Vagina (tissue), 2 donors: ENCODE measurements at places on chromosomes 4 and X.

DNA sequence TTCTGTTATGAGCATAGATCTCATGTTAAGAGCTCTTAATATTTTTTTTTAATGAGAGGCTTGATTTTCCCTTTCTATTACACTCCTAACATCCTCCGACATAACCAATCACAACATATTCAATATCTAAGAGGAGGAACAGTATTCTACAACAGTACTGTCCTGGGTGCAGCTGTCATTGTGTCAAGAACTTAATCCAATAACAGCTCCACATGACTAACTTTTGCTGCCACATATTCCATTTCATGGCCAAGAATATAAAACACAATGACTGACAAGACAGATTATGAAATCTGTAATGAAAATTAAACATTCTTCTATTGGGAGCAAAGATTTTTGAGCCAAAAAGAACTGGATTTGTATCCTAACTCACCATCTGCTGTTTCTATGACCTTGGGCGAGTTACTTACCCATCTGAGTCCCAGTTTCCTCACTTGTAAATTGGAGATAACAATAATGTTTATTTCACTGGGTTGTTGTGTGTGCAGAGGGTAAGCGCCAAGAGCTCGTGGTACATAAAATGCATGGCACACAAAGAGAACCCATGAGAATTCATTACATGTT lies 405.6 kb downstream of the SPRY1 start:
- DNase-seq, result no peak

DNA sequence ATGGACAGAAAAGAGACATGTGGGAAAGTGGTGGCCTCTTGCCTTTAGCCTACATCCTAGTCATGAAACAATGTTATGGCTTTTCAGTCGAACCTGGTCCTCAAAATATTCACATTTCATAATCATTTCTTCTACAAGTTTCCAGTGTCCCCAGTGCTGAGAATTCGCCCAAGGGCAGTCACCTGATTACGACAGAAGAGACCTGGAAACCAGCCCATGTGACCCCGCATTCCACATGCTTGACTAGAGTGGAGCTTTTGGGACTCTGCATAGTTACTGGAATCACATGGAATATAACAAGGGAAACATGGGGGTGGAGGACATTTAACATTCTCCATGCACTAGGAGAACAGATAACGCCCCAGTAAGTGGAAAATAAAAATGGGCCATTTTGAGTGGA lies 100.1 kb downstream of the PPARGC1A start:
- no peak for DNase-seq

- DNase-seq, result no peak
These were observed 18.8 kb upstream of the METAP1 start for GRCh38 chr4:98976716-98977115.

DNA sequence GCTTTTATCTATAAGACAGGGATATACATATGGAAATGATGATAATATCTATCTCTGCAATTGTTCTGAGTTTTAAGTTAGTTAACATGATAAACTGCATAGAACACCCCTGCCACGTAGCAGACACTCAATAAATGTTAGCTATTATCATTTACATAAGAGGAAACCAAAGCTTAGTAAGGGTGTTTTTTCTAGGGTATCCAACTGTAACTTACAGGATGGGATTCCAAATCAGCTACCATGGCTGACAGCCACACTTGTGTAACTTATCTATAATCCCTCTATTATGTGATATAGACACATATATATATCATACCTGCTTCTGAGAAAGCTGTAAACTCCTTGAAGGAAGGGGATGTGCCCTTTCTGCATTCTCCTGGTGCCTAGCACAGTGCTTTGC lies 1.1 kb upstream of the SPARCL1 start:
- no peak for DNase-seq

DNA sequence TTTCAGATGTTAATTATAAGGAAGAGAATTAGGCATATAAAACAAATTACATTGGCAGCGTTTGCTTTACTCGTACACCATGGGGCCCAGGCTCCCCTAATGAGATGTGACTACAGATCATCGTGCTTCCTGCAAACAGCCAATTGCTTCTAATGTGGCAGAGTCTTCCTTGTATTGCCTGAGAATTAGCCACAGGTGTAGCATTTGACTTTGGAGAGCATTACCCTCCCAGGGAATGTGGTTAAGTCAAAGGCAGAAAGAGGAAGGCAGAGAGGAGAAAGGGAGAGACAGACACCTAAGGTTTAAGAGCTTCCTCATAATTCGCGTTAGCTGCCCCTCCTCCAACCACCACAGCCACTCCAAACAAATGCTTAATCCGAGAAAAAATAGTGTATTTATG lies 97.0 kb downstream of the MID1IP1 start:
- no peak for DNase-seq

- DNase-seq, result no peak
These were observed 628 bp downstream of the SCLT1 start for GRCh38 chr4:129092631-129093190.

GRCh38 chr4:88533088-88533790 lies 9.7 kb upstream of the PYURF start:
- no peak for DNase-seq

DNA sequence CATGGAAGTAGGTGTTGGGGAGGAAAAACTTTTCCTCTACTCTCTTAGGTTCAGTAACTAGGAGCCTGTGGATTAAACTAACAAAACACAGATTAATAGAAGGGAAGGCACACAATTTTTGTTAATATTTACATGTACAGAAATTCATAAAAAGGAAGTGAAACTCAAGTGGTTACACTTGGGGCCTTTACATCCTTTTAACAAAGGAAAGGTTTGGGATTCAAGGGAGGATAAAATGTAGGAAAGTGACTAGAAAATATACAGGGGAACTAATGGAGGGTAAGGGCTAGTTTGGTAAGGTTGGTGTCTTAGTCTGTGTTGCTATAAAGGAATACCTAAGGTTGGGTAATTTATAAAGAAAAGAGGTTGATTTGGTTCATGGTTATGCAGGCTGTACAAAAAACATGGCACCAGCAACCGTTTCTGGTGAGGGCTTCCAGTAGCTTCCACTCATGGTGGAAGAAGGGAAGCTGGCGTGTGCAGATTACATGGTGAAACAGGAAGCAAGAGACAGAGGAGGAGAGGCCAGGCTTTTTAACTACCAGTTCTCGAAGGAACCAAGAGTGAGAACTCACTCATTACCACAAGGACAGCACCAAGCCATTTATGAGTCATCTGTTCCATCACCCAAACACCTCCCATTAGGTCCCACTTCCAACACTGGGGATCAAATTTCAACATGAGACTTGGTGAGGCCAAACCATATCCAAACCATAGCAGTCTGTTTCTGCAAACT lies 124.4 kb downstream of the CHRDL1 start:
- DNase-seq, result no peak

DNA sequence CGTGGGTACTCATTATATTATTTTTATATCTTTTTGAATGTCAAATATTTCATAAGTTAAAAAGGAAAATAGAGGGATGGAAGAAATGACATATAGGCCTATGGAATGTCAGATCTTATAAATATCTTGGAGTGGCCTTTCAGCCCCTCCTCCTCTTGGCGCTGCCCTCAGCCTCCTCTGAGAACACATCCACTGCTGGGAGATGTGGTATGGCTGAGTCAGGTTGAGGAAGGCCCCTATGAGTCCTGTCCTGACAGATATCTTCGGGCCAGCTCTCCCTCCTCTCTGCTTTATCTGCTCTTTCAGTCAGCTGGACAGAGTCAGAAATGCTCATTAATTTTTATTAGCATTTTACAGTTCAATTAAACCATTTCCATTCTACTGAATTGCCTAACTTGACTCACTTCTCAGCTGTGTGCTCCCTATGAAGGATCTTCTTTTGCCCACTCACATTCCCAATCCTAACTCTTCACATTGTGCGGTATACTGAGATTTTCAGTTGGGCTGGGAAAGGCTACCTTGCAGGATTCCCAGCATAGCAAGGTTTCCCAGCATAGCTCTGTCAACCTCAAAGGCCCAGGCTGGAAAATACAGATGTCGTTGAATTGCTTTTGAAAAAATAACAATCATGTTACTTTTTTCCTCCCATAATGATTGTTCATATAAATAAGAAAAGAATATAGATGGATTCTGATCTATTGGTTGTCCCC lies 128.0 kb downstream of the ARHGEF9 start:
- DNase-seq, result no peak

GRCh38 chrX:108322234-108322633 lies 116.0 kb downstream of the COL4A6 start:
- DNase-seq, result no peak

DNA sequence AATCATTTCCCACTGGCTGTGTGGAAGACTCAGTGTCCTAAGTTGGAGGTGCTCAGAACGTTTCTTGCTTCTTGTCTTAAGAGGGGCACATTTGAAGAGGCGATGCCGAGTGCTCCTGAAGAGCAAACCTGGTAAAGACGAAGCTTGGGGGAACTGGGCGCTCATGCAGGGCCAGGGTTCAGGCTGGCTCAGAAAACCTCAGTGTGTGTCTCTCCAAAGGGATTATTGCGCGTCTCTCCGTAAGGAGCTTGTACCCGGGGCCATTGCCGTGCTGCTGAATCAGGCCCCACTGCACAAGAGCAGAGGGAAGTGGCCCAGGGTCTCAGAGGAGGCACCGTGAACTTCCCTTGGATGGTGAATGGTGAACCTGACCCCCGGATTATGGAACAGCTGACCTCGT lies 44.4 kb downstream of the PSAPL1 start:
- DNase-seq, result peak; percentile 34

GRCh38 chr4:176587920-176588319 lies 204.8 kb downstream of the VEGFC start:
- no peak for DNase-seq

GRCh38 chrX:57232658-57233360 lies 53.7 kb upstream of the FAAH2 start:
- no peak for DNase-seq

GRCh38 chrX:123185721-123186120 lies 1.6 kb downstream of the GRIA3 start:
- no peak for DNase-seq

- DNase-seq, result peak; percentile 93
These were observed 1.5 kb upstream of the ASMTL start for GRCh38 chrX:1453951-1454785.

- DNase-seq, result no peak
These were observed 98.2 kb upstream of the FAM9B start for GRCh38 chrX:9132036-9132638.

GRCh38 chr4:118920247-118920646 lies 31.6 kb downstream of the SYNPO2 start:
- DNase-seq, result no peak

- no peak for DNase-seq
These were observed 47.9 kb upstream of the SMARCAD1 start for GRCh38 chr4:94159790-94160189.

GRCh38 chr4:29538889-29539646 lies 1181.1 kb upstream of the PCDH7 start:
- DNase-seq, result no peak

DNA sequence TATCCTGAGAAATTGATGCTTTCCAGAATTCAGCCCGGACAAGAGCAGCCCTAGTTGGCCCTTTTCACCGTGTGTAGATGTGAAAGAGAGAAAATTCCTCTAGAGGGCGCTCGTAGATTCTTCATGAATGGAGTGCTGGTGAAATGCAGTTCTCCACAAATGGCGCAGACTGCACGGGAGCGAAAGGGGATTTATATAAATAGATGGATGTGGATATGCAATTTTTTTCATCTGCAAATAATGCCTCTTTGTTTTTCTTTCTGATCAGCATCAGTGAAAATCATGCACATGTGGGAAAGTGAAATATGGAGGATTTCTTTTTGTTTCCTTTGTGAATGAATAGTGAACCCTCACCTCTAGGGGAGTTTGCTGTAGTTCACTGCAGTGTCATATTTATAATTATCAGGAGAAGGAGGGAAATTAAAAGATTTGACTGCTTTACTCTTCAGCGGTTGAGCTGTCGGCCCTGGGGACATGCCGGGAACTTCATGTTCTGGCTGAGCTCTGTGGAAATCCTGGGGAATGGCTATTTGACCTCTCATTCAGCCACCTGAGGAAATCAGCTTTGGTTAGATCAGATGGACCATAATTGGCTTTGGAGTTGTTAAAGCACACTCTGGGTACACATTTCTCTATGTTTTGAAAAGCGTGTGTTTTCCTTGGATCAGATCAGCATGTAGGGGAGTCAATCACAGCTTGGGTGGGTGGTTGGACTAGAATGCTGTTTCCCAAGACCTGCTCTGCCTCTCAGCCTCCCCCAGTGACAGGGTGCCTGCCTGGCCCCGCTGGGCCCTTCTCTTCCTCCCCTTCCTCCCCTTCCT lies 115.0 kb upstream of the SHISA3 start:
- DNase-seq, result no peak

GRCh38 chrX:17588303-17588702 lies 149.0 kb upstream of the SCML1 start:
- DNase-seq, result no peak

DNA sequence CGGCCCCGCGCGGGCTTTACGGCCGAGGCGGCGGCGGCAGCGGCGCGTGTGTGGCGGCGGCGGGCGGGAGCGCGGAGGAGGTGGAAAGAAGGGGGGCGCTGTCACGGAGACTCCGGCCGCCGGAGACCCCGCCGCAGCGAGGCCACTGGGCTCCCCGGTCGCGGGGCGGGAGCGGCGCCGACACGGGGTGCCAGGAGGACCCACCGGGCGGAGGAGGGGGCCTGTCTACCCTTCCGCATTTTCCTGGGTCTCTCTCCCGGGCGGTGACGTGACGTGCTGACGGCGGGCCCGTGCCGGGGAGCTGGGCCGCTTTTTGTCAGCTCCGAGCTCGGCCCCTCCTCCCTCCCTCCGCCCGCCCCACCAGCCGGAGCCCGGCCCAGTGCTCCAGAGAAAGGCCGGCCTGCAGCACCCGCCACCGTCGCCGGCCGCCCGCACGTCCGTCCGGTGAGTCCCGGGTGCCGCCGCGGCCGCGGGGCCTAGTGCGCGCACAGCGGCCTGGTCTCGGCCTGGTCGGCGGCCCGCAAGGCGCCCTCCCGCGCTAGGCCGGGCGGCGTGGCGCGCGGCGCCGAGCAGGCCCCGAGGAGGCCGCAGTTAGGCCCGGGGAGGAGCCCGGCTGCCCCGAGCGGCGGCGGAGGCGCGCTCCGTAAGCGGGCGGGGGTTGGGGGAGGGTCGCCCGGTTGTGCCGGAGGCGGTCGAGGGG lies at the start of gene ZFX:
ZFX (plus strand) TSS at position 379 of the 700 bp plus-strand sequence. CDS start 23,014 bp downstream, outside the sequence.
- no peak for DNase-seq

GRCh38 chrX:44674906-44675305 lies 132.2 kb upstream of the FUNDC1 start:
- DNase-seq, result no peak
